Suppressor macrophage (primary cell): ENCODE measurements at places on chromosomes 7 and 10.

DNA sequence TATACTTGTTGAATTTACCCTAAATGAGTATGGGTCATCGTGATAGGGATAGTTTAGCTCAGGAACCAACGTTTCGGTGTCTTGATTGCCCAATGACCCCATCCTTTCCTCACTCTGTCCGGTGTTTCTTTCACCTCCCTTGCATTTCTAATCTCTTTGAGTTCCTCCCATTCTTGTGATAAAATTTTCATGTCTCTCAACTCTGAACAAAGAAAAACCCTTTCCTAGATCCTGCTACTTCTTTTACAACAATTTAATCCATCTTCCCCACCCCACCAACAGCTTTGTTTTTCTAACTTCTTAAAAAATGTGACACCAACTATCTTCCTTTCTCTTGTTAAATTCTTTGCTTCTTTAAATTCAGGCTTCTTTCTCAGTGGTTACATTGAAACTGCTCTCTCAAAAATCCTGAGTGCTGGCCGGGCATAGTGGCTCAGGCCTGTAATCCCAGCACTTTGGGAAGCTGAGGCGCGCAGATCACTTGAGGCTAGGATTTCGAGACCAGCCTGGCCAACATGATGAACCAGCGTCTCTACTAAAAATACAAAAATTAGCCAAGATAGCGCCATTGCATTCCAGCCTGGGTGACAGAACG is 130.3 kb upstream of the MINDY3 start:
- no peak for DNase-seq

GRCh38 chr7:123533929-123534382 is 439 bp downstream of the IQUB start:
- DNase-seq = no peak

DNA sequence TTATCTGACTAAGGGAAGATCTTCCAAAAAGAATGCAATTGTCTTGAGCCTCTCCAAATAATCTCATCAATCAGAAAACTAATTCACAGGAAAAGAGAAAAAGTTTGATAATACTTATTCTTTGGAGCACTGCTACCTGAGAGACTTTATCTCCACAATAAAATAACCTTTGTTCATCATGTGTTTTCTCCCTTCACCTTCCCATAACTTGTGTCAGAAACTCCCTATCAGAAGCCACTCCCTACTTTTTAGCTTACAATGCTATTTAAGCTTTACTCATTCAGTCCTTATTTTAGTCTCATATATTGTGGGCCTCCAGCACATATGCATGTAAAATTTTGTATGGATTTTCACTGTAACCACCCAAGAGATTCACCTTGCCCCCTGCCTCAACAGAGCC is 998 bp downstream of the CYP3A43 start:
- DNase-seq = no peak

- no peak for DNase-seq
Measured at GRCh38 chr7:156725936-156726335, 85.4 kb downstream of the RNF32 start.

DNA sequence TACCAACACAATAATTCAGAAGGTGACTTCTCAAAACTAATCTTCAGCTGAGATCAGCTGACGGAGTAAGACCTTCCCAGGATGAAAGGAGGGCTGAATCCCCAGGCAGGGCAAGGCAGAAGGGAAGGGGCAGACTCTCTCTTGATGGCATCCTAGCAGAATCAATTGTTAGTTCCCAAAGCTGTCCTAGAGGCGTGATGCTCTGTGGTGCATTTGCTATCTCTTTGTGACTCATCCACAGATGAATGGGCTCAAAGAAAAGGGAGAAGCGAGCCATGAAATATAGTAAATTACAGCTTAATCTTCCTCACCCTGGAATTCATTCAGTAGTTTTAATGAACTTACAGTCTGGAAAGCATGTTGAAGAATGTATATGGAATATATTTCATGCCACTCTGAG is 37.2 kb downstream of the PDE1C start:
- no peak for DNase-seq

GRCh38 chr10:86962981-86963310 is 4.5 kb downstream of the SNCG start:
- no peak for DNase-seq

- no peak for DNase-seq
Measured at GRCh38 chr10:99913831-99914235, 95.9 kb downstream of the DNMBP start.

DNA sequence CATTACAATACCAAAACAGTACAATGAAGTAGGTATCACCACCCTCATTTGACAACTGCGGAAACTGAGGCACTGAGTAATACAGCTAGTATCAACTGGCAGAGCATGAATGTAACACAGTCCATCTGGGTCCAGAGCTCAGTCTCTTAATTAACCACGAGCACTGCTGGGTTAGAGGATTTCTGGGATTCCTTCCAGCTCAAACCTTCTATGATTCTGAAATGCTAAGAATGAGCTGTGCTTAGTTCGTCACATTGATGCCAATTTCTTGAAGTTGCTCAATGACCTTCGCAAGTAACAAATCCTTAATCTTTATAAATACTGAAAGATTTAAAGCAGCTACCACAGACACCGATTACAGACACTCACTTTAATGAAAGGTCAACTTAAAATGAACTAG is 62.5 kb downstream of the SGMS1 start:
- DNase-seq = no peak

GRCh38 chr7:49023345-49024328 is 99.3 kb downstream of the CDC14C start:
- DNase-seq = no peak

GRCh38 chr7:27148756-27149641 is 1.4 kb upstream of the HOXA6 start:
- no peak for DNase-seq

GRCh38 chr10:100433253-100434240 is 29.3 kb upstream of the WNT8B start:
- peak; percentile 97 for DNase-seq

- DNase-seq = no peak
Measured at GRCh38 chr7:88377434-88377833, 70.7 kb upstream of the STEAP4 start.

DNA sequence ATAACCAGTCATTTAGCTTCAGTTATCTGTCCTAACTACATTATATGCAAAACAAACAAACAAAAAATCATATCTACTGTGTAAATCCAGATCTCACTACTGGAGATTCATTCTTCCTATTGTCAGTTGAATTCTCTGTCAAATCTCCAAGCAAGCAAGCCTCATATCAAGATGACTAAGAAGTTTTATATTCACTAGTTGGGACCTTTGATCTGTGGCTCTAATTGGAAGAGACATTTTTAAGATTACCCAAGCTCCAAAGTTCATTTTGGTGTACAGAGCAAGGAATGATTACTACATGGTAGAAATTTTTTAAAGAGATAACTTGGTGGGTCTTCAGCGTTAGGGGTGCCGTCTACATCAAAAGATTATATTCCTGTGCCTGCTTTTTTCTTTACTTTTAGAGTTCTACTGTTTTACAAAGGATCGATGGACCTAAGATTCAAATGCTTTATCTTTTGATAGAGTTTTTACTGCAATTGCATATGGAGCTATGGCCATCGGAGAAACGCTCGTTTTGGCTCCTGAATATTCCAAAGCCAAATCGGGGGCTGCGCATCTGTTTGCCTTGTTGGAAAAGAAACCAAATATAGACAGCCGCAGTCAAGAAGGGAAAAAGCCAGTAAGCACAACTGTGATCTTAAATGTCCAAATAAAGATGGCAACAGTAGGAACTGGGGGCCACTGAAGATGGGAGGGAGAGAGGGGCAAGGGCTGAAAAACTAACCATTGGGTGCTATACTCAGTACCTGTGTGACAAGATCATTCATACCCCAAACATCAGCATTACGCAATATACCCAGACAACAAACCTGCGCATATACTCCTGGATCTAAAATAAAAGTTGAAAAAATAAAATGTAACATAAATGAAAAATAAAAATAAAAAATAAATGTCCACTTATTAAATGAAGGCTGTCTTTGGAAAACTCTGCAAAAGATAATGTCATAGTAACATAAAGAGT is 47.9 kb downstream of the SP8 start:
- no peak for DNase-seq

- no peak for DNase-seq
Measured at GRCh38 chr10:107422681-107423080, 258.2 kb upstream of the SORCS1 start.

DNA sequence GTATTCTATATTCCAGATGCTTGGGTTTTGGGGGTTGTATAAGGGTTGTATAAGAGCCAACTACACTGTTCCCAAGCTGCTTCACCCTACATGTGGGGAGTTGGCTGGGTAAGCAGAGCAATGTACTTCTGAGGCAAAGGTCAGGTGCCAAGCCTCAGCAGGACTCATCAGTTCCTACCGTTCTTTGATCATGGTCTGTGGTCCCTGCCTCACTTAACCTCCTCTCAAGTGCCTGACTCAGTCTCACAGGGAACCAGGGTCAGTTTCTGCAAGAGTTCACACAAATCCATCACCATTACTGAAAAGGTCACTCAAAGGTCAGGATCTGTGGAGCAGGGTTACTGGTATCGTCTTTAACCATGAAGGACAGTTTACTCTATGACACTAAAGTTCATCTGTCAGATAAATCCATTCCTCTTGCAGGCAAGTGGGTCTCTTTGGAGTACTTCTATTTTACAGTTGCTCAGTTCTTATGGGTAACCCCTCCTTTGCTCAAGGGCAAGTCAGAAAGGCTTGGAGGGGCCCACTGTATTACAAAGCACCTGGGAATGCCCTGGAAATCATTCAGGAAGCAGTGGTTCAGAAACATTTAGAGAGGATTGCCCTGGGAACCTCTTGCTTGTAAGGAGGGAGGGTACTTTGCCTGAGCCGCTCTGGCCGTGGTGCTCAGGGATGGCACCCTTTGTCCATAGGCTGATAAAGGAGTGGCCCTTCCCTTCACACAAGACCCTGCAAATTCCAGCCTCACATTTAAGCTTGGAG is 184.3 kb upstream of the CDCA7L start:
- no peak for DNase-seq

DNA sequence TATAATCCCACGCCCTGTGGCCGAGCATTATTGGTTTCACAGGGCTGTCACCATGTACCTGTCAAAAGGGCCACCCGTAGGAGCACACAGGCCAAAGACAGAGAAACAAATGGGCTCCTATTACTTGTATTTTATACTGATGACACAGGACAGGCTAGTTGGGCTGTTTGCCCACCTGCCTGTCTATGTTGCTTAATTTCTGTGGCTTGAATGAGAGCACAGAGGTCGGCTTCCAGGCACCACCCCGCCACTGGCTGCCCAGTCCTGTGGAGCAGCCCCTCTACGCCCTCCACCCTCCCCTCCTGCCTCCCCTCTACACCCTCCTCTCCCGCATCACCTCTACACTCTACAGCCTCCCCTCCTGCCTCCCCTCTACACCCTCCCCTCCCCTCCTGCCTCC is 652.9 kb downstream of the SDK1 start:
- DNase-seq = no peak

- no peak for DNase-seq
Measured at GRCh38 chr7:80827239-80827633, 91.6 kb downstream of the SEMA3C start.

- DNase-seq = peak; percentile 19
Measured at GRCh38 chr7:122528879-122529481, 169.9 kb downstream of the RNF133 start.

GRCh38 chr10:90458054-90458453 is 399.8 kb downstream of the HTR7 start:
- DNase-seq = no peak

DNA sequence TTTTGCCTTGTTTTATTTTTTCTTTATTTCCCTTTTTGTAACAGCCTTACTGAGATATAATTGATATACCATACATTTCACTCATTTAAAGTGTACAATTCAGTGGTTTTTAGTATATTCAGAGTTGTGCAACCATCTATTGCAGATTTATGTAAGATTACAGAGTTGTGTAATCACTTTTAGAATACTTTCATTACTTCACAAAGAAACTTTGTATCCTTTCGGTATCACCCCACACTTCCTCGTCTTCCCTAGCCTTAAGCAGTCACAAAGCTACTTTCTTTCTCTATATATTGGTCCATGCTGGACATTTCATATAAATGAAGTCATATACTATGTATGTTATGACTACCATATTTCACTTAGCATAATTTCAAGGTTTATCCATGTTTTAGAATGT is 74.6 kb downstream of the ATRNL1 start:
- DNase-seq = peak; percentile 8

- peak; percentile 8 for DNase-seq
Measured at GRCh38 chr7:95330204-95330960, 6.0 kb upstream of the PON1 start.

- no peak for DNase-seq
Measured at GRCh38 chr7:155233311-155234157, 64.1 kb upstream of the INSIG1 start.

DNA sequence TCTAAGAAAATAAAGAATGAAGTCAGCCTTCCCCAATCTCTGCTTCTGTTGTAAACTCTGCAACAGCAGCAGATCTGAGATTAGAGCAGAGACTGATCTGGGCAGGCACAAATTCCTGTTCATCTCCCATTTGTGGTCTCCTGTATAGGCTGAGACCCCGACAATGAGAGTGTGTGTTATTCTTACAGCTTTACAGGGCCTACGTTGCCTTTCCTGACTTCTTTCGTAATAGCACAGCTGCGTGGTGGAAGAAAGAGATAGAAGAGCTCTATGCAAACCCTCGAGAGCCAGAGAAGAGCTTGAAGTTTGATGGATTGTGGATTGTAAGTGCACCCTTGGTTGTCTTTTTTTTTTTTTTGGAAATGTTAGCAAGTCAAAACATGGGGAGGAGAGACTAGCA is 72.1 kb downstream of the PRSS58 start:
- no peak for DNase-seq

DNA sequence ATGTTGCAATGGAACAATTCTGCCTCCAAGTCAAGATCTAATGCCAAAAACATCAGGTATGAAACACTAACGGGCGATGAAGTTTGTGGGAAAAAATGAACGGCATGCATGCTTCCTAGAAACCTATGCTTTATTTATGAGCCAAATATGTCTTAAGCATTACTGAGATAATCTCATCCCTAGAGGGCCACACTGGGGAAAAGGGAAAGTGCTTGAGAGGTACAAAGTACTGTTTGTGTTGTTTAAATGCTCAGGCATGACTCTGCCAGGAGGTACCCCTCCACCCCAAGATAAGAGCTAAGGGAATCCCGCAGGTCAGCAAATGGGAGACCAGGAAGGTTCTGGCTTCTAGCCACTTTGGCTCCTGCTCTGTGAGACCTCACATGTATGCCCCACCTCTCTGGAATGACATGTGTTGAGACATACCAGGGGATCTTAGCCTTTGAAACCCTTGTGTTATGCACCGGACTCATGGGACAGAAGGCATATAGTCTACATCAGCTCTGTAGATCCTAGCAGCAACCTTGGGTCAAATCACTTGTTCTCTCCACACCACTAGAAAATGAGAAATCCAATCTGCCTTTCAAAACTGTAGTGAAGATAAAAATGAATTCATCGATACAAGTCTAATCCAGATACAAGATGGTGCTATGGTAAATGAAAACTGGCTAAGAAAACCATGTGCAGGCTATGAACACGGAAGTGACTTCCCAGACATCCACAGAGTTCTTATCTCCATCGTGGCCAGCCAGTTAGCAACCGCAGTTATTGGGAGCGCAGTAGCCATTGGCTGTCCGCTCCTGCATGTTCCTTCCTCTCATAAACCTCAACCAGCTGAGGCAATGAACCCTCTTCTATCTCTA is 61.0 kb downstream of the CREB3L2 start:
- DNase-seq = no peak
